NCI-H1092 (cell line): ENCODE measurements at places on chromosomes 4 and X.

GRCh38 chr4:113495790-113496189 lies 265.7 kb downstream of the CAMK2D start:
- no peak for DNase-seq

GRCh38 chrX:100413229-100413628 lies 3.2 kb upstream of the PCDH19 start:
- DNase-seq, result peak; percentile 50

GRCh38 chrX:65643531-65644052 lies 23.9 kb upstream of the MSN start:
- no peak for DNase-seq

DNA sequence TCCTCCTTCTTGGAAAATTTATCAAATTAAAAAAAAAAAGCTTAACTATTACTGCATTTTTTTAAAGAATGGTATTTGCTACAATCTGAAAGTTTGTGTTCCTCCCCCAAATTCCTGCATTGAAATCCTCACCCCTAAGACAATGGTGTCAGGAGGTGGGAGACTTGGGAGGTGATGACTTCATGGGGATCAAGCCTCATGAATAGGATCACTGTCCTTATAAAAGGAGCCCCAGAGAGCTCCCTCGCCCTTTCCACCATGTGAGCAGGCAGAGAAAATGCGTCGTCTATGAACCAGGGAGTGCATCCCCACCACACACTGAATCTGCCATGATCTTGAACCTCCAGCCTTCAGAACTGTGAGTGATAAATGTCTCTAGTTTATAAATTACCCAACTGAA lies 38.0 kb downstream of the DHRSX start:
- DNase-seq, result no peak

DNA sequence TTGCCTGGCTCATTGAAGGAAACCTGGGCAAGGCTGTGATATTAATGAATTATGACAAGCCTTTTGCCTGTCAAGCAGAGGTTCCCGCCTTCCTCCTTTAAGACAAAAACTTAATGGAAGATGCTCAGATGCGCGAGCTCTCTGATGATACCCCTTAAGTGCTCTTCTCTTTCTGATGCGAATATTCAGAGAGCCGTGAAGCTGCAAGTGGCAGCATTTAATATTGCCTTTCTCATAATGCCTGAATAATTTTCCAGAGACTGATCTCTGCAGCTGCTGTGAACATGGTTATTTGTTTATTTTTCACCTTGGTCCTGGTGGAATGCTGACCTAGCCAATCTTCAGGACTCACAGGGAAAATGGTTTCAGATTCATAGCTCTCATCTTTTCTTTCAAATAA lies 251.8 kb downstream of the TENM3 start:
- no peak for DNase-seq

GRCh38 chr4:173318648-173319211 lies 15.4 kb downstream of the HMGB2 start:
- no peak for DNase-seq

GRCh38 chr4:152257601-152258066 lies 278.3 kb downstream of the FBXW7 start:
- no peak for DNase-seq

DNA sequence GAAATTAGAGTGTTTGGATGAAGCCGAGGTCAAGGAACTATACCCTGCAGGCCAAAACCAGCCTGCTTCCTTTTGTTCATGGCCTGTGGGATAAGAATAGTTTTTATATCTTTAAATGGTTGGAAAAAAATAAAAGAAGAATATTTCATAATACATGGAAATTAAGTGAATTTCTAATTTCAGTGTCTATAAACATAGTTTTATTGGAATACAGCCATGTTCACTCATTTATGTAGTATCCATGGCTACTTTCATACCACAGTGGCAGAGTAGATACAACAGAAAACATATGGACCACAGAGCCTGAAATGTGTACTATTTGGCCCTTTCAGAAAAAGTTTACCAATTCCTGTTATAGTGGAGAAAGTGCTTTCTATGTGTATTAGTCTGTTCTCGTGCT lies 13.6 kb downstream of the LIMCH1 start:
- no peak for DNase-seq

GRCh38 chr4:8727131-8727530 lies 134.6 kb downstream of the CPZ start:
- no peak for DNase-seq

GRCh38 chr4:3702561-3703221 lies 63.5 kb upstream of the ADRA2C start:
- no peak for DNase-seq

- DNase-seq, result no peak
Measured at GRCh38 chr4:173507471-173508385, 22.3 kb downstream of the HAND2 start.

- DNase-seq, result no peak
Measured at GRCh38 chr4:89640620-89641366, 196.2 kb downstream of the SNCA start.

- no peak for DNase-seq
Measured at GRCh38 chrX:19775830-19776485, 111.4 kb downstream of the SH3KBP1 start.

- no peak for DNase-seq
Measured at GRCh38 chrX:129984111-129984958, 1.9 kb downstream of the BCORL1 start.

DNA sequence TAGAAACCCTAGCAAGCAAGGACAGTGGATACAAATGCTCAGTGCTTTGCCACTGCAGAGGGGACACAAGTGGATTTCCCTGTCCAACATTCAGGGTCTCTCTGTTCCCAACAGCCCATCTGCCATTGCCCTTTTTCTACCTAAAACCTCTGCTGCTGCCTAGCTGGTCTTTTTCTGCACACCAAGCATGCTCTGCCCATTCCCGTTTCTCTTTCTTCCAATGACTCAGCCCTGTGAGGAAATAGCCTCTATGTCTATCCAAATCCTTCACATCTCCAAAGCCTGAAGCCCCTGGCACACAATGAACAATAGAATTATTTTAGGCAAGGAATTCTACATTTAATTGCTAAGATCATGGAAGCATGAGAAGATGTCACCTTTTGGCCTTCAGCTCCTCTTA lies 5.7 kb upstream of the AMELX start:
- DNase-seq, result no peak

GRCh38 chrX:11304829-11305228 lies 11.6 kb downstream of the AMELX start:
- DNase-seq, result no peak

DNA sequence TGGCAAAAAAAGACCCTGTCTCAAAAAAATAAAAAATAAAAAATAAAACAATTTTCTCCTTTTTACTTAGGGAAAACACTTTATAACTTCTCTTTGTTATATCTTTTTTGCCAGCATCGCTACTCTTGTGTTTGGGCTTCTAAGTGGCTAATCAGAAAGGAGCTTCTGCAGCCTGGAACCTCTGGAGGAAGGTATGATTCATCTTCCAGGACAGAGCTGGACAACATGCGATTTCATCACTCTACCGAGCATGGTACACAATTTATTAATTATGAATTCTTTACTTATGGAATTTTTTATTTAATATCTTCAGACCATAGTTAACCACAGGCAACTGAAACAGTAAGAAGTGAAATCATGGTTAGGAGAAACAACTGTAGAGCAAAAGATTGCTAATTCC lies 1254.3 kb upstream of the AGA start:
- no peak for DNase-seq

DNA sequence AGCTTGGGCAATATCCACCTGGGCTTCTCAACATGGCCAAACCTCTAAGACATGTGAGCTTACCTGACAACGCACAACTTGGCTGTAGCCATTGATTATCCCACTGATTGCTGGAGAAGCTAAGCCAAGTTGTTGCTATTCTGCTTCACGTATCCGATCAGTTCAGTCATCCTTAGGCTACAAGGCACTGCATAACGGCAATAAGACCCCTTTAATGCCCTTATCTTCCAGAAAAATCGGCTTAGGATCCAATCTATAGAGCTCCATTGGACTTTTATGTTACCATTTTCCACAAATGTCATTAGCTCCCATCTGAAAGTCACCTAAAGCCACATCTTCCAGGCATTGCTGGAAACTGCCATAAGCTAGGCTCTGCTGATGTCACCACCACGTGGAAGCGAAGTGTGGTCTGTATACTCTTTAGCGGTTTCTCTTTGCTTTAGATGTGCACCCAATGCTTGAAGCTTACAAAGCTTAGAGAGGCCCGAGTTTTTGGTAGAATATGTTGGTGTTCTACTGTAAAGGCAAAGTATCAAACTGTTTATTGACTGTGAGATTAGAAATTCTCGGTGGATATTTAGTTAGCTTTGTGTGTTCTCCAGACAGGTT lies 163.1 kb downstream of the CPE start:
- DNase-seq, result no peak

DNA sequence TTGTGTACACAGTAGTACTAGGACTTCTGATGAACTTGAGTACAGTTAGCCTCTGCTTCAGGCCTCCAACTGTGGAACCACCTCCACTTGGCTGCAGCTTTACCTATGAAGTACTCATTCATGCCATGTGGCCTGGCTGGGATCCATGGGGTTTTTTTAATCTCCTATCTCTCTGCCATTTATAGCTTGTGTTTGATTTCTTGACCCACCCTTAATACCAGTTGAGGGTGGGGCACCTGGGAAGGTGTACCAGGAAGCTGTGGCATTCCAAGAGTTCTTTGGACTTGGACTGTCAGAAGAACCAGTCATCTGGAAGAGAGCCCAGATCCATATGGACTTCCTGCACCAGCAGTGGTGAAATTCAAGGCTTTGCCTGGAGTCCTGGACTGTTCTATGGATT lies 230.1 kb downstream of the SHROOM3 start:
- DNase-seq, result no peak

DNA sequence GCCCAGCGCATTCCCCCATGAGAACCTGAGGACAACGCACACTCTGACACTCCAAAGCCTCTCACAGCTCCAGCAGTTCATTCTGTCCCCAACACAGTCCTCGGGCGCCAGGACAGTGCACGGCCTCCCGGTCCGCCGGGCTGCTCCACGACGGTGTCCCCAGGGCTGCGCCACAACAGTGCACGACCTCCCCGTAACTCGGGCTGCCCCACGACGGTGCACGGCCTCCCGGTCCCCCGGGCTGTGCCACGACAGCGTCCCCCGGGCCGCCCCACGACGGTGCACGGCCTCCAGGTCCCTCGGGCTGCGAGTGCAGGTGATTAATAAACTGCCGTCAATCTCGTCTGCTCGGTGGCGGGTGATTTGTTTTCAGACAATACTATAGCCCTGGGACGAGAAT lies 585.1 kb upstream of the FRG1 start:
- DNase-seq, result no peak

DNA sequence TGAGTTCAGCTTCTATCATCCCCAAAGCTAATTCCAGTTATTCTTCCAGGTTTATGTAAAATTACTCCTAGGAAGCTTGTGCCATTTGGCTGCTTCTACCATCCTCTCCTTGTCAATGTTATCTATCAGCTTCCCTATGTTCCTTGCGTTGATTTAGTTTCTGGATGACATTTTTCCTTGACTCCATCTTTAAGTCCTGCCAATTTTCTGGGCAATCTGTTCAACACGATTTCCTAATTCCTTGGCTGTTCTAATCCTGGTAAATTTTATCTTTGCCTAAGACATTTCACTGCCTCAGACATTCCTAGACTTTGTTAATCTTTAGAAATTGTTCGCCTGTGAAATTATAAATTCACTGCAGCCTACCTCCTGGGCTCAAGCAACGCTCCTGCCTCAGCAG lies 125.1 kb downstream of the PDS5A start:
- DNase-seq, result no peak

GRCh38 chrX:7704205-7704604 lies 138.8 kb upstream of the VCX start:
- no peak for DNase-seq

GRCh38 chrX:40539214-40540142 lies 41.3 kb upstream of the ATP6AP2 start:
- DNase-seq, result peak; percentile 44

- DNase-seq, result no peak
Measured at GRCh38 chr4:121049072-121049599, 23.2 kb downstream of the NDNF start.

GRCh38 chr4:80361329-80361900 lies 25.9 kb downstream of the CFAP299 start:
- no peak for DNase-seq

- DNase-seq, result no peak
Measured at GRCh38 chrX:15500497-15500966, at the start of gene BMX. Gene BMX (plus strand): TSS chrX:15500807. CDS start chrX:15508354, 7,547 bp downstream.

- DNase-seq, result no peak
Measured at GRCh38 chr4:45477311-45477733, 646.5 kb downstream of the GABRG1 start.

DNA sequence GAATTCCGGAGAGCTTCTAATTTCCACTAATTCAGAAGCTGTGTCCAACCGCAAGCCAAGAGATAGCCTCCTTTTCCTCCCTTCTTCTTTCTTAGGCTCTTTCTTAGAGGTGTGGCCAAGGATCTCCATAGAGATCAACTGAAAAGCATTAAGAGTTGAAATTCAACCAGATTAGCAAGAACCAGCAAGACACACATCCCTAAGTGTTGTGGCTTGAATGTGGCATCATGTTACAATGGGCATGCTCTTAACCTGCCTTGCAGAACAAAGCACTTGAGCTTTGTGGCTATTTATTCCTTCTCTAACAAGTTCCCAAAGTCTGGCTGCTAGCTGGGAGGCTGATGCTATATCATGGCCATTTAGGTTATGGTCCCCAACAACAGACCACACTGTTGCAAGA lies 10.4 kb downstream of the ANOS1 start:
- DNase-seq, result no peak

- no peak for DNase-seq
Measured at GRCh38 chr4:27717431-27717755, 856.8 kb downstream of the STIM2 start.

- no peak for DNase-seq
Measured at GRCh38 chr4:126568652-126569570, 1063.8 kb upstream of the INTU start.

- DNase-seq, result no peak
Measured at GRCh38 chrX:116181300-116181699, 10.8 kb downstream of the AGTR2 start.

DNA sequence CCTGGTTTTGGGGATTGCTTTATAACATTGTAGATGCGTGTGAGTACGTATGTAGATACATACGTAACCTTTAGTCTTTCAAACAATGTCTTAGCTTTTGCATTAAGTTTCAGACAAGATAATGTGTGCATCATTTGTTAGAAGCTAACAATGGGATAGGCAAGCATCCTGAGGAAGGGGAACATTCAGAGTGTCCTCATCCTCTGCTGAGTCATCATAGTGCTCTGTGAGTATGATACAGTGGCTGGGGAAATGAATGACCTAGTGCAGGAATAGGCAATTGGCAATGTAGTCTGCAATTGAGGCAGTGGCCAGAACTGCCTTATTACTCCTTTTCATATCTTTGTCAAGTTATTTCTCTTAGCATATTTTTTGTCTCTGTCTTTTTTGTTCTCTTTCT lies 7.3 kb downstream of the NAP1L5 start:
- no peak for DNase-seq

GRCh38 chr4:139734201-139734874 lies 68.7 kb downstream of the MGST2 start:
- no peak for DNase-seq

- no peak for DNase-seq
Measured at GRCh38 chr4:126215759-126216158, 901.0 kb downstream of the FAT4 start.
